ENCODE measurements at places on chromosomes 6 and 20. TPM values are rescaled to one million over a fixed set of nuclear protein-coding genes. Genes with fewer than 3 reads are reported as not detected.

The PTGIS gene
- total RNA-seq: 1.3 TPM

The MAP7 gene
- total RNA-seq: 3.3 TPM

The SLC2A10 gene
- 5.0 TPM for total RNA-seq

The PRDM1 gene
- total RNA-seq: 45.1 TPM

The GHRH gene
- not detected for total RNA-seq

The RAET1E gene
- 2.4 TPM for total RNA-seq

The BMP2 gene
- 14.7 TPM for total RNA-seq

The SLC24A3 gene
- total RNA-seq: 3.9 TPM

The PSORS1C2 gene
- total RNA-seq: not detected

The RSPH4A gene
- total RNA-seq: 0.27 TPM

The OLIG3 gene
- not detected for total RNA-seq

The WFDC5 gene
- not detected for total RNA-seq

The GPLD1 gene
- total RNA-seq: 2.6 TPM

The HLA-DMA gene
- 180 TPM for total RNA-seq

The SLC39A7 gene
- total RNA-seq: 42.8 TPM

The SCRT2 gene
- not detected for total RNA-seq

The PRPH2 gene
- total RNA-seq: 1.8 TPM

The PTCRA gene
- total RNA-seq: 4.2 TPM

The FABP7 gene
- total RNA-seq: not detected

The LY6G6F gene
- 2.2 TPM for total RNA-seq

The KHDC1L gene
- not detected for total RNA-seq

The OR12D2 gene
- not detected for total RNA-seq

The C20orf202 gene
- total RNA-seq: not detected

The SLC22A2 gene
- not detected for total RNA-seq

The COX4I2 gene
- not detected for total RNA-seq

The HLA-DQA2 gene
- 16.1 TPM for total RNA-seq

The MYB gene
- total RNA-seq: 1.9 TPM

The NHLRC1 gene
- 1.3 TPM for total RNA-seq

The RPL7L1 gene
- total RNA-seq: 73.0 TPM

The TOX2 gene
- 5.1 TPM for total RNA-seq

The TREM2 gene
- not detected for total RNA-seq

The TMEM170B gene
- 7.7 TPM for total RNA-seq

The HLA-DQA1 gene
- 184 TPM for total RNA-seq

The EYS gene
- total RNA-seq: not detected

The BPHL gene
- 8.0 TPM for total RNA-seq

The NR2E1 gene
- not detected for total RNA-seq
